ENCODE measurements at places on chromosomes 6 and 20. TPM values are rescaled to one million over a fixed set of nuclear protein-coding genes. Genes with fewer than 3 reads are reported as not detected.

Gene CDKN1A
- total RNA-seq, result 404 TPM

Gene SYS1
- 18.5 TPM for total RNA-seq

Gene PKHD1
- not detected for total RNA-seq

Gene SNRPB2
- total RNA-seq, result 42.7 TPM

Gene AVP
- total RNA-seq, result not detected

Gene TFAP2D
- not detected for total RNA-seq

Gene LY6G6F
- not detected for total RNA-seq

Gene PSMB1
- total RNA-seq, result 409 TPM

Gene EZR
- 135 TPM for total RNA-seq

Gene LY6G5C
- total RNA-seq, result 0.33 TPM

Gene OR2H2
- not detected for total RNA-seq

Gene PTPRK
- 79.1 TPM for total RNA-seq

Gene GABRR2
- 0.11 TPM for total RNA-seq

Gene COX4I2
- total RNA-seq, result not detected

Gene PRR18
- total RNA-seq, result not detected

Gene MROH8
- 1.4 TPM for total RNA-seq

Gene NKX2-2
- not detected for total RNA-seq

Gene GCNT2
- 0.22 TPM for total RNA-seq

Gene CD93
- 1.00 TPM for total RNA-seq

Gene NANP
- total RNA-seq, result 13.6 TPM

Gene SLC35F1
- total RNA-seq, result 0.12 TPM

Gene GPSM3
- total RNA-seq, result 0.87 TPM

Gene PIM1
- 13.2 TPM for total RNA-seq

Gene E2F1
- 24.3 TPM for total RNA-seq

Gene MOXD1
- 44.4 TPM for total RNA-seq

Gene PNPLA1
- not detected for total RNA-seq

Gene DOK5
- 14.6 TPM for total RNA-seq

Gene PSORS1C1
- 1.00 TPM for total RNA-seq

Gene ADGRB3
- under 0.01 TPM for total RNA-seq

Gene CRIP3
- not detected for total RNA-seq
